ENCODE measurements at places on chromosomes 16 and 17. TPM values are rescaled to one million over a fixed set of nuclear protein-coding genes. Genes with fewer than 3 reads are reported as not detected.

GRCh38 chr17:78602246-78602645, 25.1 kb upstream of the DNAH17 start:
- peaks cover 1% of the 10 kb centered on the region for H3K4me1 ChIP-seq
- H3K4me3 ChIP-seq, result no peak overlapping the region

DNA sequence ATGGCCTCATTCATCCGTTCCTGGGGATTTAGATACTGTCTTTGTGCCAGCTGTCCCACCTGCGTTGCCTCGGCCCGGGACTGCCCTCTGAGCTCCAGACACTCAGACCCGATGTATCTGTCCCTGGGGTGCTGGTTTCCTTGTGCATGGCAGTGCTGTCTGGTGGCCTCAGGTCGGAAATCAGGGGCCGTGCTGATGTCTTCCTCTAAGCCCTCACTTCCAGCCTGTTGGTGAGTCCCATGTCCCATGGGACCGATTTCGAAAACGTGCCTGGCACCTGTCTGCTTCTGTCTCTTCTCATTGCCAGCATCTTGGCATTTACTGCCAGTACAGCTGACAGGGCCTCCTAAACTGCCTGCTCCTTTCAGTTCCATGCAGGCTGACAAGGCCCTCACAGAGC, 22.1 kb downstream of the NT5M start:
- no peaks in the 10 kb centered on the region for H3K36me3 ChIP-seq
- H3K27ac ChIP-seq, result no peak overlapping the region
- no peak overlapping the region for H3K4me3 ChIP-seq
- no peaks in the 10 kb centered on the region for H3K27me3 ChIP-seq

GRCh38 chr16:65697065-65697464, 575.2 kb upstream of the CDH11 start:
- H3K36me3 ChIP-seq, result no peaks in the 10 kb centered on the region
- DNase-seq, result peak; percentile 42
- H3K27me3 ChIP-seq, result no peaks in the 10 kb centered on the region
- peaks cover 27% of the 10 kb centered on the region for H3K4me1 ChIP-seq
- H3K4me3 ChIP-seq, result no peak overlapping the region
- no peak overlapping the region for H3K27ac ChIP-seq

DNA sequence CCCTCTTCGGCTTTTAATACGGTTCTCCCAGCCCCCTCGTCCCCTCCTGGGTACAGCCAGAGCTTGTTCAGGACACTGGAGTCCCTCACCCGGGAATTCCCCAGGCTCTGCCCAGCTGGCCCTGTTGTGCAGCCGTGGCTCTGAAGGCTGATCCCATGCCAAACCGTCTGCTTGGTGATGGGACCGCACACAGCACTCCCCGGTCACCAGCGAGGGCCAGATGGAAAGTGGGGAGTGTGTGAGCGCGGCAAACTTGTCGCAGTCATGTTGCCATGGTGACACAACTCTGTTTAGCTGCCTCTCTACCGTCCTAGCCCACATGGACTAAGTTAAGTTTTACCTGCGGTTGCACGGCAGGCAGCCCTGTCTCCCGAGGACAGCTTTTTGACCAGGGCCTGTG, 107.9 kb downstream of the RAP1GAP2 start:
- H3K36me3 ChIP-seq, result no peaks in the 10 kb centered on the region
- H3K4me1 ChIP-seq, result peaks cover 19% of the 10 kb centered on the region
- peak overlapping the region; percentile 11 for H3K27ac ChIP-seq
- no peak overlapping the region for H3K4me3 ChIP-seq

GRCh38 chr17:55570391-55570790, 59.1 kb upstream of the SMIM36 start:
- no peak for DNase-seq
- no peak overlapping the region for H3K27ac ChIP-seq
- no peaks in the 10 kb centered on the region for H3K36me3 ChIP-seq

GRCh38 chr17:957856-958421, 21.6 kb downstream of the NXN start:
- no peak overlapping the region for H3K4me3 ChIP-seq
- no peak for DNase-seq
- H3K27me3 ChIP-seq, result no peaks in the 10 kb centered on the region
- peaks cover 2% of the 10 kb centered on the region for H3K36me3 ChIP-seq

- no peaks in the 10 kb centered on the region for H3K27me3 ChIP-seq
- peaks cover 13% of the 10 kb centered on the region for H3K4me1 ChIP-seq
Observed at GRCh38 chr16:73414638-73415037, 366.7 kb upstream of the ZFHX3 start.

- peak overlapping the region; percentile 85 for H3K27ac ChIP-seq
- peaks cover 2% of the 10 kb centered on the region for H3K36me3 ChIP-seq
- peaks cover 3% of the 10 kb centered on the region for H3K4me1 ChIP-seq
- no peaks in the 10 kb centered on the region for H3K27me3 ChIP-seq
Observed at GRCh38 chr16:14186795-14187221, 115.7 kb downstream of the MRTFB start.

- H3K36me3 ChIP-seq, result no peaks in the 10 kb centered on the region
- no peak for DNase-seq
- H3K4me3 ChIP-seq, result no peak overlapping the region
- H3K27ac ChIP-seq, result no peak overlapping the region
- no peaks in the 10 kb centered on the region for H3K27me3 ChIP-seq
Observed at GRCh38 chr17:42651392-42651791, 7.7 kb upstream of the TUBG2 start.

DNA sequence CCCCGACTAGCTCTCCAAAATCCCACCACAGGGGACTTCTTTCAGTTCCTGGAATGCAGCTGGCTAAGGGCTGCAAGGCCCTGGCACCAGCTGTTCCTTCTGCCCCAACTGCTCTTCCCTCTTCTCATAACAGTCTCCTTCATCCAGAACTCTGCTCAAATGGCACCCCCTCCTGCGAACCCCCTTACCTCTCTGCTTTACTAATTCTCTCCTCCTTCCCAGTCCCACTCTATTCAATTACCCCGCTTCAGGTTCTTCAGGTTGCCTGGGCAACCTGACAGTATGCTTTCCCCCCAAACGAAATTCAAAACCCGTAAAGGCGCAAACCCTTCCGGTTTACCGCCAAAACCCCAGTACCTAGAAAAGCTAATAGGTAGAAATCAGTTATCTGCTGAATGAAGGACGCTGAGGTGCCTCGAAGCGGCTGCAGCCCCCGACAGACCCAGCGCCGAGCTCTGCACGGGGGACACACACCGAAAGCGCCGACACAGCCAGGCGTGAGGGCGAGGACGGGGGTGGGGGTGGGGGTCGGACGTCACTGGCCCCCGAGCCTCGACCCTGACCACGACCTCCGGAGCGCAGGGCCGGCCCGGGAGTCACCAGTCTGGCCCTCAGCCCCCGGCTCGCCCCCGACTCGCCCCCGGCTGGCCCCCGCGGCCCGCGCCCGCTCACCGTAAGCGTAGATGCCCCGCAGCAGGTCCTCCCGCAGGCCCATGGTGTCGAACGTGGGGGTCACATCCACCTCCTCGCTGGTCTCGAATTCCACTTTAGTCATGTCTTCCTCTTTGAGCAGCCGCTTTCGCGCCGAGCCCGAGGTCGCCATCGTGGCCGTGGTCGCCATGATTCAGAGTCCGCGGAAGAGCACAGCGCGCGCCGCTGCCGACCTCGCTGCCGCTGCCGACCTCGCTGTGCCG, 550 bp downstream of the EIF4A3 start:
- H3K4me1 ChIP-seq, result peaks cover 21% of the 10 kb centered on the region
- peak; percentile 42 for DNase-seq
- peak overlapping the region; percentile 90 for H3K27ac ChIP-seq
- peak overlapping the region; percentile 95 for H3K4me3 ChIP-seq

- no peak overlapping the region for H3K4me3 ChIP-seq
- no peak for DNase-seq
- no peak overlapping the region for H3K27ac ChIP-seq
- H3K36me3 ChIP-seq, result no peaks in the 10 kb centered on the region
Observed at GRCh38 chr16:47309581-47310312, 151.1 kb downstream of the ITFG1 start.

DNA sequence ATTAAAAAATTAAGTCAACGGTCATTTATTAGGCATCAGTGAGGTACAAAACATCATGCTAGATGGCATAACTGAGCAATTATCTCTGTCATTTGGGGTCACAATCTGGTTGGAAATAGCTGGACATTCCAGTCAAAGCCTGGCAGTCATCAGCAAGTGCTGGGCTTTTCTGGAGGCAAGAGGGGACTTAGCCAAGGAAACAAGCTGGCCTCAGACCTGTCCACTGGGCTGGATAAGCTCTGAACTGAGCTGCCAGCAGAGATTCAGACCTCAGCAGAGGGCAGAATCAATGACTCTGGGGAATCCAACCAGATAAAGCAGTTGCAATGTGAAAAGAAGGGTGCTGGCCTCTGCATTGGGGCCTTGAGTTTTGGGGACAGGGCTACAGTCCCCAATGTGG, 161.9 kb upstream of the NOL11 start:
- no peak overlapping the region for H3K4me3 ChIP-seq
- H3K36me3 ChIP-seq, result no peaks in the 10 kb centered on the region
- no peaks in the 10 kb centered on the region for H3K4me1 ChIP-seq
- no peaks in the 10 kb centered on the region for H3K27me3 ChIP-seq
- no peak for DNase-seq

- H3K4me3 ChIP-seq, result no peak overlapping the region
- H3K27ac ChIP-seq, result no peak overlapping the region
- no peaks in the 10 kb centered on the region for H3K27me3 ChIP-seq
- no peaks in the 10 kb centered on the region for H3K36me3 ChIP-seq
- no peaks in the 10 kb centered on the region for H3K4me1 ChIP-seq
- no peak for DNase-seq
Observed at GRCh38 chr17:9893411-9894012, 11.6 kb downstream of the RCVRN start.

GRCh38 chr17:82568997-82569393, 49.5 kb downstream of the FOXK2 start:
- no peak overlapping the region for H3K27ac ChIP-seq
- H3K27me3 ChIP-seq, result no peaks in the 10 kb centered on the region
- H3K4me1 ChIP-seq, result peaks cover 3% of the 10 kb centered on the region
- DNase-seq, result no peak
- no peak overlapping the region for H3K4me3 ChIP-seq

DNA sequence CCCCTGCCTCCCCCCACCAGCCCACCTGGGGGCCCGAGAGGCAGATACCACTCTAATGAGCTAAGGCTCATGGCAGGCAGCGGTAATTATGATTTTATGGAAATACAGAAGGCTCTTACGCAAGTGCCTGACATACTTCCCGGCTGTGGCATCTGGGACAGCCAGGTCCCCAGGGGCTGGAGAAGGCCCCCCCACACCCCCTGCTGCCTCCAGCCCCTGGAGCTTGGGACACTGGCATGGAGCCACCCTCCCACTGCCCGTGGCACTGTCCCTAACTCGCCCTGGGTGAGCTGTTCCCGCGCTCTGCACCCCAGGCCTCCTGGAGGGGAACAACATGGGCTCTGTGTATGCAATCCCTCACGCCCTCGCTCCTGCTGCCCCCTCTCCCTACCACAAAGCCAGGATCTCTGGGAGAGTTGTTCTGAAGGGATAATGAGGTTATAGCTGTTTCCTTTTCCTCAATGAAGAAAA, 5.4 kb upstream of the STAC2 start:
- no peaks in the 10 kb centered on the region for H3K36me3 ChIP-seq
- peak; percentile 46 for DNase-seq
- H3K4me3 ChIP-seq, result no peak overlapping the region
- peaks cover 3% of the 10 kb centered on the region for H3K27me3 ChIP-seq

DNA sequence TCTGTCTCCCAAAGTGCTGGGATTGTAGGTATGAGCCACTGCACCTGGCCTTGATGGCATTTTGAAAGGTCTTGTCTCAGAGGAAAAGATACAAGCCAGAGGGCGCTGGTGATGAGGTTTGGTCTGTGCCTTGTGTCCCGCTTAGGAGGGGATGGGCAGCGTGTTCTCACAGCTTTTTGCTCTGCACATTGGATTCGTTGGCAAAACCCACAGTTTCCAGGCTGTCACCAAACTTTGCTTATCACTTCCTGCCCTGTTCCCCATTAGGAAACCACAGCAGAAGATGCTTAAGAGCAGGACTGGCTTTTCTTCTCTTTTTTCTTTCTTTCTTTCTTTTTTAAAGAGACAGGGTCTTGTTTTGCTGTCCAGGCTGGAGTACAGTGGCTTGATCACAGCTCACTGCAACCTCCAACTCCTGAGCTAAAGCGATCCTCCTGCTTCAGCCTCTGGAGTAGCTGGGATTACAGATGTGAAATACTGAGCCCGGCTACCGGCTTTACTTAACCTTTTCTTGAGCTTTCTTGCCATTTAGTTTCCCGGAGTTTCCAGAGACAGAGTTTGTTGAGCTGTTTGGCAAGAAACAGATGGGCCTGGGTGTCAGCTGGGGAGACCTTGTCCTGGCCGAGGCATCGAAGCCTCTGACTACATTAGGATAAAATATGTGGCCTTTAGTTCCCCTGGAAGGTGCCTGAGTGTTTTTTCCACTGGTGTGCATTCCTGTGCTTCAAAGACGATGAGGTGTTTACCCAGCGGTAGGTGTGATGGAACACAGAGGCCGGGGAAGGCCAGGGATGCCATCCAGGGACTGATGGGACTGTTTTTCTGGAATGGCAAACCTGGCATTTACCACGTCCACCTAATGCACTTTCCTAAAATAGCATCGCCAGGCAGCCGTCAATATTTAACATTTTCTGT, 112.9 kb downstream of the ABCC1 start:
- no peaks in the 10 kb centered on the region for H3K4me1 ChIP-seq
- peak; percentile 25 for DNase-seq
- no peak overlapping the region for H3K4me3 ChIP-seq

GRCh38 chr16:57192146-57192545, 6.0 kb downstream of the RSPRY1 start:
- H3K4me1 ChIP-seq, result peaks cover 5% of the 10 kb centered on the region
- no peak overlapping the region for H3K4me3 ChIP-seq
- DNase-seq, result no peak
- no peaks in the 10 kb centered on the region for H3K27me3 ChIP-seq
- H3K36me3 ChIP-seq, result no peaks in the 10 kb centered on the region

GRCh38 chr17:17700251-17700969, 19.2 kb downstream of the RAI1 start:
- no peaks in the 10 kb centered on the region for H3K27me3 ChIP-seq
- no peak overlapping the region for H3K4me3 ChIP-seq
- H3K4me1 ChIP-seq, result peaks cover 55% of the 10 kb centered on the region

DNA sequence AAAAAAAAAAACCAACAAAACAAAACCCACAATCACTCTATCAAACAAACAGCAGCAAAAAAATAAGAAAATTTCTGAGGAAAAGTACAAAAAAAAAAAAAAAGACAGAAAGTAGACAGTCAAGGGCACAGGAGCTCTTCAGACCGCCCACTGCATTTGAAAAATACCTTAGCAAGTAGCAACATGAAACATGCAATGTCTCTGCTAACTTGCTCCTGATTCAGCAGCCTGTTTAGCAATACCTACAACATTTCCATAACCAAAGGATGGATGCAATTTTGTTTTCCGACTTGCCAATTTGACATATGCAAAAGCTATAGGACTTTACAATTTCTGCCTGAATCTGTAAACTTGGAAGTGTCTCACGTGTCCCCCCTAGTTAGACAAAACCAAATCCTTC, 57.4 kb downstream of the SYNRG start:
- DNase-seq, result no peak
- no peak overlapping the region for H3K27ac ChIP-seq
- H3K4me1 ChIP-seq, result peaks cover 10% of the 10 kb centered on the region
- no peak overlapping the region for H3K4me3 ChIP-seq

The HID1 gene
- total RNA-seq, result 42.1 TPM

The KRT33B gene
- not detected for total RNA-seq

The LAT gene
- 14.3 TPM for total RNA-seq

The PTRH2 gene
- 17.8 TPM for total RNA-seq

The ABCC12 gene
- total RNA-seq, result not detected

The TMEM238L gene
- total RNA-seq, result not detected

The KRTAP4-6 gene
- total RNA-seq, result not detected

The MPP2 gene
- 1.1 TPM for total RNA-seq

The KRT24 gene
- total RNA-seq, result not detected

The PGP gene
- 20.9 TPM for total RNA-seq

The NCBP3 gene
- 49.4 TPM for total RNA-seq

The WNT3 gene
- total RNA-seq, result 2.9 TPM

The NPIPB9 gene
- 2.8 TPM for total RNA-seq
